Psoas muscle (tissue), 8 donors: ENCODE measurements at places on chromosomes 7 and 10. TPM values are rescaled to one million over a fixed set of nuclear protein-coding genes. Genes with fewer than 3 reads are reported as not detected.

CDHR1 gene
- not detected for polyA plus RNA-seq

HYAL4 gene
- polyA plus RNA-seq = 1.7 TPM

IL2RA gene
- polyA plus RNA-seq = 0.08 TPM

NPC1L1 gene
- 0.03 TPM for polyA plus RNA-seq

DKK1 gene
- polyA plus RNA-seq = 0.09 TPM

DNA sequence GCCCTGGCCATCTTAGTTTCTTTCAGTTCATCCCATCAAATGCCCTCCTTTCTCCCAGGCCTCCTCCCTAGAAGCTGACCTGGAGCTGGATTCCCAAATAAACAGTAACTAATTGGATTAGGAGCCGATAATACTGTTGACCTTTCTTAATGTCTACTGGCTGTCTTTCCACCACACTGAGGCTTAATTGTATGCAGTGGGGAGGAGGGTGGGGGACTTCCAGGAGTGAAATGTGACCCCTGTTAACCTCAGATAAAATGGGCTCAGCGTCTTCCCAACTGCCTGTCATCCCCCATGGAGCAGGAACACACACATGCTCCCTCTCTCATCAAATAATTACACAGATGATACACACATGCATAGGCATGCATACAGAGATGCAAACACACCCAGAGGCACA lies 53.7 kb upstream of the LBX1 start:
- no peak for DNase-seq

DNA sequence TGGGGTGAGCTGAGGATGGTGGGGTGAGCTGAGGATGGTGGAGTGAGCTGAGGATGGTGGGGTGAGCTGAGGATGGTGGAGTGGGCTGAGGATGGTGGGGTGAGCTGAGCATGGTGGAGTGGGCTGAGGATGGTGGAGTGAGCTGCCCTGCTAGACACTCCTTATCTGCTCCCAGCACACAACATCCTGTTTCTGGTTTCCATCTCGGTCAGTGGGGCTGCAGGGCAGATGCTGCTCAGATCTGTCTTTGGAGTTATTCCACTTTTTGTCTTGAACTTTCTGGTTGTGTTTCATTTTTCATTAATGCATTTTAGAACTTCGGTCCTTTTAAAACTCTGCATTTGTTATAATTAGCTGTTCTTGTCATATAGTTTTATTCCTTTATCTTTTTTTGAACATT lies 67.9 kb upstream of the ANTXRL start:
- no peak for DNase-seq

- DNase-seq = no peak
Observed at GRCh38 chr7:153934048-153934447, 118.2 kb upstream of the DPP6 start.

- no peak for DNase-seq
Observed at GRCh38 chr10:123512901-123513775, 153.0 kb upstream of the GPR26 start.

DNA sequence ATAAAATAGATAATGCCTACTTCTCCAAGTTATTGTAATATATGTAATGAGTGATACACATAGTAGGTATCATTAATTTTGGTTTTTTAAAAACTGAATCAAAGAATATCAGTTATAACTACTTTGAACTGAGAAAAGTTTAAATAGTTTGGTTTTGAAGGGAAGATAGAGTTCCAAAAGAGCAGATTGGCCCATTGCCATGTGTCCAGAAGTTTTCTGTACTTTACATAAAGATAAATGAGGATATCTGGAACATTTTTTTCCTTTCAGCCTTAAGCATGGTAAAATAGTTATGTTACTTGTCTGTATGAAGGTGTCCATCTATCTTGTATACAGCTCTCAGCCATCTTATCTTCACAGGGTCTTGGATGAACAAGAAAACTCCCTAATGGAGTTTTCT lies 97.9 kb upstream of the MXI1 start:
- DNase-seq = no peak
